ENCODE measurements at places on chromosomes 3 and 15.

- DNase-seq = no peak
Measured at GRCh38 chr3:127675651-127676391, 3.1 kb downstream of the ABTB1 start.

DNA sequence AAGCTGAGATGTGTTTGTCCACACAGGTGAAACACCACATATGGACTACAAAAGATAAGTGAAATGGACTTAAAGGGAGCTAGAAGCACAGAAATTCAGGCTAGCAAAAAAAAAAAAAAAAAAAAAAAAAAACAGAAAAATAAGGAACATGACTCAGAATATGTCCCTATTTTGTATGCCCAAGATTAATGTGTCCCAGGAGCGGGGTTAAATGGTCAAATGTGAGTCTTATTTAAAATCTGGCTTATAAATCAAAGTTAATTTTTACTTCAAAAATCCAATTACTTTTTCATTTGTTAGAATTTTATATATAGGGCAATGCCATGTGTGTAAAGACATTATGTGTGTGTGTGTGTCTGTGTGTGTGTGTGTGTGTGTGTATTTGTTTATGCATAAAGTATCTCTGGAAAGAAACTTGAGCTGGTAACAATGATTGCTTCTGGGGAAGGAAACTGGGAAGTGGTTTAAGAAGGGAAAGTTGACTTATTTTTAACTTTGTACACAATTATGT lies 986.5 kb downstream of the ROBO2 start:
- DNase-seq = no peak

GRCh38 chr3:37588758-37589157 lies 272.9 kb upstream of the CTDSPL start:
- no peak for DNase-seq

DNA sequence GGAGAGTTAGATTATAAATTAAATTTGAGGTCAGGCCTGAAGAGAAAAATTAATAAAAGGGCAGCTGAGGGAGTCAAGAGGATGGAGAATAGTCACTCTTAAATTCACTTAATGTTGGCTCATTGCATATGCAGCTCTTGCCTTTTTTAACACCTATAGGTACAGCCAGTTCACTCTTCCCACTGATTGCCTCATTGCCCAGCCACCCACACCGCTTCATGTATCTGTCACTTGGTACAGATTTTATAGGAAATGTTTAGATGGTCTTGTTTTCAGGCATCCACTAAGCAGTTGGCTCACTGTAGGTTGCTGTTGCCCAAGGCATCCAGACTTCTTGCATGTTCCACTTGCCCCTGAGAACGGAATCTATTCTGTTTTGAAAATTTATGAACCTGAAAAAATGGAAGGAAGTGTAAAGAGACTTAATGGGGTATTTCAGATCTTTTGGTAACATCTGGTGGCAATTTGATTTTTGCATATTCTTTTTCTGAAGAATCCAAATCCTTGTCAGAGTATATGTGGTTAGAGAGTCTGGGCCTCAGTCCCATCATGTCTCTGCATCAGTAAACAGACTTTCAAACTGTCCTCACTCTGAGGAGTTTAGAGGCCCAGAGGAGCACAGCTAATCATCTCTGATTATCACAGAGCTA lies 151.9 kb downstream of the RBPMS2 start:
- no peak for DNase-seq
